ENCODE measurements at places on chromosomes 13 and 19.

DNA sequence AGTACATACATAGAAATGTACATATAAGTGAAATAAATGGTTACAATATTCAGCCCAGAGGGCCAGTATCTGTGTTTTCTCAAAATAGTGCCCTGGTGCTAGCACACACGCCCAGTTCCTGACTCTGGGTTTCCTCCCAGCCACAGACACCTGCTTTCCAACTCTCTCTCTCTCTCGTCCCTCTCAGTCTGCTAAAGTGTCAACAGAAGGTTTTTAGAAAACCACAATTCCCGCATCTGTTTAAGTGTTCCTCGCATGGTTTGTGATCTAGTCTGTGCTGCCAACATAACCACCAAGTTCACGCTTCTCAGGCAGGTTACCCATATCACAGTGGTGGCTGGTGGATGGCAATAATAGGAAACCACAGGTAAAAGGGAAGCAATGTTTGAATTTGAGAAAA is 17.8 kb upstream of the UPF3A start:
- no peak for DNase-seq

DNA sequence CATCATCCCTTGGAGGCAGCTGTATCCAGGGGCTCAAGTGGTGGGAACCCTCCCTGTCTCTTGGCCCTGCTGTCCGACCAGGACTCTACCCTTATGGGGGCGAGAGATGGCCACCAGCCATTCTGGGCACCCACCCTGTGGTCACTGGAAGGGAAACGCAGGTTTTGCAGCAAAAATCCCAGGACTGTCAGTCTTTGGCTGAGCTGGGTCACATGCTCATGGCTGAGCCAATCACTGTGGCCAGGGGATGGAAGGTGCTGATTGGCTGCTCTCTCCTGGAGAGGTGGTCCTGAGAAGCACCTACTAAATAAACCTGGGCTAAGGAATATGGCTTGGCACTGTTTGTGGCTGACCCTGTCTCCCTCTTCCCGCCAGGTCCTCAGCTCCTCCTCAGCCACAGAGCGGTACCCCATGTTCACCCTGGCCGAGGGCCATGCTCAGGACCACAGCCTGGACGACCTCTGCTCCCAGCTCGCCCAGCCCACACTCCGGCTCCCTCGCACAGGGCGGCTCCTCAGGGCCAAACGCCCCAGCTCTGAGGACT is 8.9 kb downstream of the ATG4D start:
- DNase-seq, result no peak

DNA sequence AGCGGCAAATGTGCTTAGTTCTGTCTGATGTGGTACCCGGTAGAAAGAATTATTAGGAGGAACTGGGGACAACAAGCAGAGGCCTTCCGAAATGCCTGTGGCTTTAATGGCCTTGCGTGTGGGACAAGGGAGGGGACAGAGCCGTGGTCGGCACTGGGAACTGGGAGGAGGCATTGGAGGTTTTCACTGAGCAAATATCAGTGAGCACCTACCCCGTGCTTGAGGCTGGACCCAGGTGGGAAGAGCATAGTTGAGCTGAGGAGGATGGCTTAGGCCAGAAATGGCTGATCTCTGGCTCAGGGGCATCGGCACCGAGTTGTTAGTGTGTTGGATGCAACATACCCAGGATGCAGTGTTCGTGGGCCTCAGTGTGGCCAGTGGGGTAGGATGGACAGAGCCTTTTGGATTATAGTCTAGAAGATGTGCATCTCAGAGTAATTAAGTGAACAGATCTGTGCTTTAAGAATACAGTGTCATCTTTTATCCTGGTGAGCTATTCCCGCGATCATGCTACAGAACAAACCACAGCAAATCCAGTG is 201.3 kb downstream of the TEX29 start:
- DNase-seq, result no peak

GRCh38 chr19:46839752-46840497 is 10.7 kb downstream of the AP2S1 start:
- no peak for DNase-seq

GRCh38 chr19:17052439-17052838 is 22.8 kb downstream of the HAUS8 start:
- no peak for DNase-seq

- DNase-seq, result no peak
Measured at GRCh38 chr13:93256998-93257397, 30.4 kb downstream of the GPC6 start.

DNA sequence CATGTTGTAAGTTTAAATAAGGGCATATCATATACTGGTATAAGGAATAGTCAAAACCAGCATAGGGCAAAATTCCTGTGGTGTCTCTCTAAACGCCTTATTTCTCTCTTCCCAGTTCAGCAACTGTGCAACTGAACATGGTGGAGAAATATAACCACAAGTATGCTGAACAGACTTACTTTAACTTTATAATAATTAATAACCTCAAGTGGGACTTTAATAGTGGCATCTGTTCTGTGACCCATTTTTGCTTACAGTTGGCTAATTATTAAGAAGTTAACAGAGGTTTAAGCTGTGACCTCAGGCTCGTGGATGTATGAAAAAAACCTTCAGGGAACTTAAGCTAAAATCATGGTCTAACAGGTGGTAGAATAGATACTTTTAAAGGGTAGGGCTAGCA is 54.3 kb downstream of the MICU2 start:
- DNase-seq, result no peak

DNA sequence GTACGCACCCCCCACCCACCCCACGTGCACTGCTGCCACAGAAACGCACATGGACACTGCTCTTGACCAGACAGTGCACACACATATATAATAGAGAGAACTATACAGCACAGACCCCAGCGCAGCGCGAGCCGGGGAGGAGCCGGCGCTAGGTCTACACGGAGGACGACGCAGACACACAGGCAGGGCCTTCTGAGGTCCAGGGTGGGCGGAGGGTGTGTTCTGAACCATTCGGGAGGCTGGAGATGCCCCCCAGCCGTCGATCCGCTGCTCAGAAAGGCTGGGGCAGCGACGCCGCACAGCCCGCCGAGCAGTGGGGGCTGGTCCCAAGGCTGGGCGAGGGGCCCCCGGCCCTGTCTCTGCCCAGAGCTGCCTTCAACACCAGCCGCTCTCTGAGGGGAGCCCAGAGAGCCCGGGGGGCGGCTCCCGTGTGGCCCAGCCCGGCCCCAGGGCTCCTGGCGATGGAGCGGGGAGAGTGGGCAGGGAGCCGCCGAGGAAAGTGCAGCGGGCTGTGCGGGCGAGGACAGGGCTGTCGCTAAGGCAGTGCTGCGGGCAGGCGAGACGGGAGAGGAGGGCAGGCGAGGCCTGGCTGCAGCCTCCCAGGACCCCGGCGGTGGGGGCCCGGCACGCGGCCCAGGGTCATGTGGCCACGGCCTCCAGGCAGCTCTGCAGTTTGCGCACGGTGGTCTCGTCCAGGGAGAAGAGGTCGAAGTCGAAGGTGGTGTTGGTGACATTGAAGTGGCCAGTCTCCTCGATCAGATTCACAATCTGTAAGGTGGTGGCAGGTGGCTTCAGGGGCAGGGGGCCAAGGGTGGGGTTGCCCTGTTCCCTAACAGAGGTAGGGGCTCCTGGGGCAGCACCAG is 67.1 kb downstream of the MLLT1 start:
- no peak for DNase-seq

DNA sequence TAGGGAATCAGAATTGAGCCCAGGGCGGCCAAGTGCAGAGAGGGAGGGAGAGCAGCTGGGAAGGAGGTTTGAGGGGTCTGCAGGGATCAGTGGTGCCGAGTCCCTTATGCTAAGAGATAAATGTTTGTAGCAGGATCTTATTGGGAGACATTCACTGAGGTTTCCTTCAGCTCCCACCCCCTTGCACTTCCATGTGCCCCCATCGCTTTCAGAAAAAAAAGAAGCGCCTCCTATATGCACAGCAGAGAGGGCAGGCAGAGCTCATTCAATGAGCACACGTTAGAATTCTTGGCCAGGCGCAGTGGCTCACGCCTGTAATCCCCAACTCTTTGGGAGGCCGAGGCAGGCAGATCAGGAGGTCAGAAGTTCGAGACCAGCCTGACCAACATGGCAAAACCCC is 28.0 kb downstream of the CYP4F2 start:
- DNase-seq, result no peak

DNA sequence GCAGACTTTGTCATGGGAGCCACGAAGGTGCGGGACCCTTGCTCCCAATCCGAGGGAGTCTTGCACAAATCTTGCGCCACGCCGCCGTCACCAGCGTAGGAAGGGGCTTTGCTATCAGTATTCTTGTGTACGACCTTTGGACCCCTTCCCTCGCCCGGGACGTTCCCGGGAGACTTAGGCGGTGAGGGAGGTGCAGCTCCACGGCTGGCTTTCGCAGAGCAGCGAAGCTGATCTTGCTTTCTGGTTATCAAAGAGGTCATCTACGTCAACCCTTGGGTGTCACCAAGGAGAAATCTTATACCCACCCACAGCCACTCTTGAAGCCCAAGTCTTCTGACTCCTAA is 583 bp downstream of the TECR start:
- DNase-seq, result no peak

- DNase-seq, result no peak
Measured at GRCh38 chr13:40486518-40487163, 179.8 kb downstream of the FOXO1 start.

DNA sequence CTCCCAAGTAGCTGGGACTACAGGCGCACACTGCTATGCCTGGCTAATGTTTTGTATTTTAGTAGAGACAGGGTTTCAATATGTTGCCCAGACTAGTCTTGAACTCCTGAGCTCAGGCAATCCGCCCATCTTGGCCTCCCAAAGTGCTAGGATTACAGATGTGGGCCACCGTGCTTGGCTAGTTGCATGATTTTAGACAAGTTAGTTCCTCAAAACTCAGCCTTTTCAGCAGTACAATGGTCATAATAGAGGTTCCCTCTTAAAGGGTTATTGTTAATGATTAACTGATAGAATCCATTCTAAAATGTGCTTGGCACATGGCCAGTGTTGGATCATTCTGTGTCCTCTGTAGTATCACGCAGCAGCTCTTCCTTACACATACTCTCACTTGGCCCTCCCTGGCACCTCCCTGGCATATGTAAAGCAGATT is 19.5 kb upstream of the IFT88 start:
- DNase-seq, result no peak

DNA sequence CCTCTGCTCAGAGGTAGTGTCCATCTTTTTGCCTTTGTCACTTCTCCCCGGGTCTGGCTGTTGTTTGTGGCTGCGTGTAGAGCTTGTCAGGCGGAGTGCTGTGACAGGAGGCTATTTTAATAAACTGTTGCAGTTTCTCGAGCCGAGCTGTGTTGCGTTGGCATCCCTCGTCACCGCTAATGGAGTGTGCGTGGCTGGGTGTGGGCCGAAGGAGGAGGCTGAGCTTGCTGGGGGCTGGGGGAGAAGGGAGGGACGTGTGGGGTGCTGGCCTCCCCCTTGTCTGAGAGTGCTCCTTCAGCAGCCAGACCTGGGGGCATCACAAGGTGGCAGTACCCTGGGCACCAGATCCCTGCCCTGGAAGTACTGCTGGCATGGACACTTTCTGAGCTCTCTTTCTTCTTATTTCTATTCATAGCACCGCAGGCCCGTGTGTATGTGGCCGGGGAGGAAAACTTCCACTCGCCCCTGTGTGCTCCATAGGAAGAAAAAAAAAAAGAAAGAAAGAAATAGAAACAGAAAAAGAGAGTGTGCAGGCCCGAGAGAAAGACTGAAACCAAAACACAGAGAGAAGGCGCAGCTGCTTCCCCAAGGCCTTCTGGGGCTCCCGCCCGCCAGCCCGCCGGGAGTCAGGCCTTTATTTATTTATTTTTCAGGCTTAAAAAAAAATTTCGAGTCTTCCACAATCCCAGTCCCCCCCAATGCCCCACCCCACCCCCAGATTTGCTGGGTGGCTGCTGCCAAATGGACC is 27.0 kb downstream of the NFIX start:
- no peak for DNase-seq

GRCh38 chr13:106129273-106129672 is 406.2 kb downstream of the EFNB2 start:
- no peak for DNase-seq

DNA sequence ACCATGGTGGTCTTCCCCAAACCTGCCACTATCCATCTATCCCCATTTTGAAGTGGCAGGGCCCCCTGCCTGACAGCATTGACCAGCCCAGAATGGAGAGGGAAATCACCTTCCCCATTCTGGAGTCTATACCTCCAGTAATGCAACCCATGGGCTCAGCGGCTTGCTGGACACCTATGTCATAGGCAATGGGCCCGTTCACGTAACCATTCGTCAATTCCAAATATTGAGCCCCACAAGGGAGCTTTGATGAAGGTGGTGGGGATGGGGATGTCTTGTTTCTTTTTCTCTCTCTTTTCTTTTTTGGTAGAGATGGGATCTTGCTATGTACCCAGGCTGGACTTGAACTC is 63.1 kb downstream of the AP1M1 start:
- DNase-seq, result no peak

- DNase-seq, result no peak
Measured at GRCh38 chr19:50666346-50667176, 17.3 kb downstream of the C19orf81 start.

GRCh38 chr13:113452942-113453901 is at the start of gene ADPRHL1:
Gene ADPRHL1, minus strand, starts transcription at chr13:113453488. Its CDS starts 51 bp downstream, at chr13:113453437.
- DNase-seq, result no peak

- DNase-seq, result no peak
Measured at GRCh38 chr19:57537953-57538547, 10.9 kb downstream of the ZNF549 start.

DNA sequence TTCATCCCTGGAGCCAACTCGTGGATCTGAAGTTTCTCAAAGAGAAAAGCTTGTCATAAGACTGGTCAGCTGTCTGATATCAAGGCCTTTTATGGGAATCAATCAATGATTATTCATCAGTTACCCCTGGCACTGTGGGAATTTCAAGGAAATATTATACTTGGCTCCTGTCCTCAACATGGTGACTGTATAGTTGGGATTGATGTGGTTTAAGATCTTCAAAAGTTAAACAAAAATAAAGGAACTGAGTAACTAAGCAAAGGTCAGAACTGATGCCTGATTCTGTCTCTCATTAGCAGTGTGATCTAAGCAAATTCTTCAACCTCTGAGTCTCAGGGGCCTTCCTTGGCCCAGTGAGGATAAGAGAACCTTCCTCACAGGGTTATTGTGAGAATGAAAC is 22.2 kb upstream of the SERPINE3 start:
- DNase-seq, result no peak

DNA sequence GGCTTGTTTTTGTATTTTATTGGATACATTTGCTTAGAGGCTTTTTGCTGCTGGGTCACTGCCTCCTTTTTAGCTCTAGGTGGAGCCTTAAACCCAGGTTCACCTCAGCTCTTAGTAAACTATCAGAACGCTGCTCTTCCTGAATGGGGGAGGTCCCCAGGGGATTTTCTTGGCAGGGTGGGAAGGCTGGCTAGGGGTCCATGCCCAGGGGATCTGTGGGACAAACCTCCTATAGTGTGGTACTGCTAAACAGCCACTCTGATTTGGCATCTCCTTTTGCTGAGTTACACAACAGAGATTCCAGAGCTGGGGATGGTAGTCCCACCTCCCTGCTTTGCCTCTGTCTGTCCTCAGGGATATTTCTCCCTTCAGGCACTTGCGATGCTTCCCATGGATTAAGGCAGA is 204.9 kb downstream of the ZIC5 start:
- no peak for DNase-seq

- no peak for DNase-seq
Measured at GRCh38 chr13:98096059-98096458, 46.8 kb upstream of the FARP1 start.

DNA sequence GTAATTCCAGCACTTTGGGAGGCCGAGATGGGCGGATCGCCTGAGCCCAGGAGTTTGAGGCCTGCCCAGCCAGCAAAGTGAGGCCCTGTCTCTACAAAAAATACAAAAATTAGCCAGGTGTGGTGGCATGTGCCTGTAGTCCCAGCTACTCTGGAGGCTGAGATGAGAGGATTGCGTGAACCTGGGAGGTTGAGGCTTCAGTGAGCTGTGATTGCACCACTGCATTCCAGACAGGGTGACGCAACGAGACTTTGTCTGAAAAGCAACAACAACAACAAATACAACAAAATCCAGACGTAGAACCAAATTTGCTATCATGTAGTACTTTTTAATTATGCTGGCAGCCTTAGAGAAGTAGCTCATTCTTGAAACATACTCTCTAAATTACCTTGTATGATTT is 277.1 kb downstream of the KLF5 start:
- no peak for DNase-seq

Data from BJ (cell line).